ENCODE measurements at places on chromosomes 11 and 22. TPM values are rescaled to one million over a fixed set of nuclear protein-coding genes. Genes with fewer than 3 reads are reported as not detected.

Gene LINC01488
- not detected for total RNA-seq

Gene LRRC4C
- total RNA-seq: 0.41 TPM

- no peak for DNase-seq
These were observed 740 bp upstream of the TRMT2A start for GRCh38 chr22:20117633-20118299.

GRCh38 chr11:114322934-114323333 lies 26.7 kb downstream of the NNMT start:
- DNase-seq: no peak

GRCh38 chr11:44848203-44848962 lies 102.3 kb downstream of the TP53I11 start:
- DNase-seq: no peak

Data from WTC11 (cell line).